ENCODE measurements at places on chromosomes 13 and 19. TPM values are rescaled to one million over a fixed set of nuclear protein-coding genes. Genes with fewer than 3 reads are reported as not detected.
A peak's percentile ranks its signal among the peaks of the same experiment; 100 is the strongest.

DNA sequence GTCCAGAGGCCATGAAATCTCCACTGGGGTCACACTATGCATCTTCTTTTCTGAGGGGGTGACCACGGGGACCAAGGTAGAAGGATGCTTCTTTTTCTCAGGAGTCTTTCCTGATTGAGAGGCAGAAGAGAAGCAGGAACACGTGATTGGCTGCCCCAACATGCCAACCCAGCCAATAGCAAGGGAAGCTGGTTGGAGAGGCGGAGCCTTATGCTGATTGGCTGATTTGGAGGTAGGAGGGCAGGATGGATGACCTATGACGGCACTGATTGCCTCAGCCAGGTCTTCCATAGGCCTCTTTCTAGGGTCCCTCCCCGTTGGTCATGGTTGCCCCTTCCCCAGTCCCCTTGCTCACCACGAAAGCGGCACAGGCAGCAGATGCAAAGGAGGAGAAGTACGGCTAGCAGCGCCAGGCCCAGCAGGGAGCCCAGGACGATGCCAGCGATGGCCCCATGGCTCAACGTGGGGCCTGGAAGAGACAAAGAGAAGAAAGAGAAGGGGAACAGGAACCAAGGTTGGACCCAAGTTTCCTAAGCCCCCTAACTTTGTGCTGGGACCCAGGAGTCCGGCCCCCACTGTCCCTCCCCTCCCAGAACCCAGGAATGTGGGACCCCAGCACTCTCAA is 8.0 kb downstream of the VSIG10L start:
- no peak for DNase-seq

- no peak for DNase-seq
These were observed 26.5 kb downstream of the CEACAM1 start for GRCh38 chr19:42501733-42502132.

Gene F2RL3
- total RNA-seq, result not detected

Gene PRR20B
- not detected for total RNA-seq

- no peak for DNase-seq
These were observed 172.6 kb upstream of the ATXN8OS start for GRCh38 chr13:69935043-69935442.

Gene FCAR
- not detected for total RNA-seq

Gene SSC5D
- 0.45 TPM for total RNA-seq

GRCh38 chr13:39682788-39683187 is 27.3 kb downstream of the COG6 start:
- no peak for DNase-seq

- no peak for DNase-seq
These were observed 249.5 kb upstream of the SLC10A2 start for GRCh38 chr13:103315711-103316110.

Gene CEACAM8
- total RNA-seq, result not detected

Gene GJB2
- 0.64 TPM for total RNA-seq

DNA sequence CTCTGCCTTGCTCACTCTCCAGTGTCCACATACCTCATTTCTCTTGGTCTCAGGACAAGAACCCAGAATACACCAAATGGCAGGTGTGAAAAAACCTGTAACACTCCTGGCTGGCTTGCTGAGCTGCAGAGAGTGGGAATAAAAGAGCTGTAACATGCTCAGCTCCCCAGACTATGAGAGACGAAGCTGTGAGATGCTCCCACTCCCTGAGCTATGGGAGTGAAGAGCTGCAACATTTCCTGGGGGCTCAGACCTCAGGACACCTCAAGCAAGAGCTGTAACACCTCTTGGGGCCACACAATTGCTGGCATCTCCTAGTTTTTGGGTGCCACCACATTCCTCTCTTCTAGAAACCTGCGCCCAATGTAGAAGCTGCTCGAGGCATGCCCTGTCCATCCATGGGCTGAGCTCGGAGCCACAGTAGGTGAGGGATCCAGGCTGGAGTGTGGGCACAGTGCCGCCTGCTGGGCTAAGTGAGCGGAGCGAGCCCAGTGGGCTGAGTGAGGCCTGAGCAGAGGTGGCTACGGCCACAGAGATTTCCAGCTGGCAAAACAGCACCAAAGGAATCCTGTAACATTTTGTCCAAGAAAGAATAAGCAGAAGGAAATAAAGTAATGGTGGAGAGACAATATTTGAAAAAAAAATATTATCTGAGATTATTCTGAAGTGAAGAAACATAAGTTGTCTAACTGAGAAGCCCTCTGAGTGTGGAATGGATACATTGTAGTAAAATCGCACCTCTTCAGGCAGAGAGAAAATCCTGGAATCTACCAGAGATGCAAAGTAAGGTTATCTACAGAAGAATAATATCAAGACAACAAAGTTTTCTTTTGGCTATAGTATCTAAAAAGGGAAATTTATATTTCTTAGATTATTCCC is 186.2 kb upstream of the PCDH9 start:
- DNase-seq, result peak; percentile 79

Gene ZNF616
- 10.7 TPM for total RNA-seq

DNA sequence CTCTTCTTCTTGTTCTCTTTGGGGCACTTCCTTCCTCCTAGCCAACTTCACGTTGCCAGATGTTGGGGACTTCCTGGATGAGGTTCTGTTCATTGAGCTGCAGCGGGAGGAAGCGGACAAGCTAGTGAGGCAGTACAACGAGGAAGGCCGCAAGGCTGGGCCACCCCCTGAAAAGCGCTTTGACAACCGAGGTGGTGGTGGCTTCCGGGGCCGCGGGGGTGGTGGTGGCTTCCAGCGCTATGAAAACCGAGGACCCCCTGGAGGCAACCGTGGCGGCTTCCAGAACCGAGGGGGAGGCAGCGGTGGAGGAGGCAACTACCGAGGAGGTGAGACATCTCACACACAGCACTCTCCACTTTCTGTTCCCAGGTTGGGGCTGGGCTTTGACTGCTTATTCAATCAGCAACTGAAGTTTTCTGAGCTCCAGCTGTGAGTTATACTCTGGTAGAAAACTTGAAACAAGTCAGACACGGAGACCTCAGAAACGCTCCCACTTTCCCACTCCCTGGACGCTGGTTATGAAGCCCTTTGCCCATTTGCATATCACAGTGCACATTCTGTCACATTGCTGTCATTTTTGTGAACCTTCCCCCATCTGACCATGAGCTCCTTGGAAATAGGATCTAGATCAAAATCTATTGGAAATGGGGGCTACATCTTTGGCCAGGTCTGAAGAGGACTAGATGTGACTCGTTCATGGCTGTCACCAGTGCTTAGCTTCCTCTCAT is 7.2 kb upstream of the CCDC97 start:
- no peak for DNase-seq

DNA sequence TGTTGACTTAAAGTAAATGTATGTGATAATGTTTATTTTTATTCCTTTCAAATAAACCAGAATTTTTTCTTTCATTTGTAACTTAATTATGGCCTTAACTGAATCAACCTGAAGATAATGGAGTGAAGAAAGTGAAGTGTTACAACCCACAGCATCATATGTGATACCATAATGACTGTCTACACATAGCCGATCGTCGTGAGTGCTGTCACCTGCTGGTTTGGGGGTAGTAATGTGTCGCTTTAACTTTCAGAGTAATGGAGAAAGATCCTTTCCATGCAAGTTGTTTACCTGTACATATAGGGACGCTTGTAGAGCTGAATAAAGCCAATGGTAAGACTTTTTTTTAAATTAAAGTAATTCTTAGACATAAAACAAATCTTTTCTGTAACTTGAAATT is 9.9 kb downstream of the CDC16 start:
- DNase-seq, result no peak

DNA sequence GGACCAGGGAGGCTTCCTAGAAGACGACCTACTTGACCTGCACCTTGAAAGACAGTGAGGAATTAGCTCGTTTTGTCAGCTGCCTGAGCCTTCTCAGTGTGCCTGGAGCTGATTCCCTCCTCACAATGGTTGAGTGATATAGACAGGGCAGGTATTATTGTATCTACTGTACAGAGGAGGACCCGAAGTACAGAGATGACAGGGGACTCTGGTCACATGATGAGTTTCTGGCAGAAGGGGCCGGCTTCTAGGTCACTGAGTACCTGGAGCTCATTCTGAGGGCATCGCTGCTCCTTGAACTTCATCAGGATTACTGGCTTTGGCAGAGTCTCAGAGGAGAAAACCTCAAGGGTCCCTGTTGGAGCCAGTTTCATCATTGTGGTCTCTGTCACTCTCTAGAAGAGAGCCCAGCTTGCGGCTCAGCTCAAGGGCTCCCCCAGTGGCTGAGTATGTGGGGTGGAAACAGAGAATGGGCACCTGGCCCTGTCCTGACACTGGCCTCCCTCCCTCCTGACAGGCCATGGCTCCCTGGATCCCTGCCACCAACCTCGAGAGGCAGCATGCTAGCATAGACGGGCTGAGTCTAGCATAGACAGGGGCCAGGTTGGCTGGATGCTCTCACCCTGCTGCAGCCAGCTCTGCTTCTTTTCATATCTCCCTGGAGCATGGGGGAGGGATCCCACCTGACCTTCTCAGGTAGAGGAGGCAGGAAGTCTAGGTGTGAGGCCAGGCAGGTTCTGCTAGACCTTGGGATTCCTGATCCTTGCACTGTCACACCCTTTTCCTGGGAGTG is 38.7 kb downstream of the NFIX start:
- peak; percentile 47 for DNase-seq

GRCh38 chr13:107852072-107852471 is 363.3 kb downstream of the LIG4 start:
- DNase-seq, result no peak

Gene COG3
- total RNA-seq, result 29.8 TPM

Gene ZNF154
- total RNA-seq, result 1.1 TPM

DNA sequence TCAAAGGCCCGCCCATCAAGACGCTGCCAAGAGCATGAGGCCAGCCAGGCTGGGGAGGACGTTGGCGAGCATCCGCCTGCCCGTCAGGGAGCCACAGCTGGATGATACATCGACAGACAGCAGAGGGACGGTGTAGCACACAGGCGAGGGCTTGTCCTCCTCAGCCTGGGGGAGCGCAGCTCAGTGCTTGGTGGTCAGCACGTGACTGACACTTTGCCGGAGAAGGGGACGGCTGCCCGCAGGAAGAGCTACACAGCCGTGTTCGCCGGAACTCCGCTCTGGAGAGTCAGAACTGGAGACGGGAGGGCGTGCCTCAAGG is 34.1 kb downstream of the CSNK1G2 start:
- DNase-seq, result no peak

GRCh38 chr13:34030782-34031181 is 212.8 kb downstream of the RFC3 start:
- peak; percentile 74 for DNase-seq

Gene LRRC4B
- total RNA-seq, result not detected

Gene GRIN2D
- total RNA-seq, result not detected

Gene NECTIN2
- 68.4 TPM for total RNA-seq

- no peak for DNase-seq
These were observed 6.7 kb upstream of the LRCH1 start for GRCh38 chr13:46546084-46546768.

DNA sequence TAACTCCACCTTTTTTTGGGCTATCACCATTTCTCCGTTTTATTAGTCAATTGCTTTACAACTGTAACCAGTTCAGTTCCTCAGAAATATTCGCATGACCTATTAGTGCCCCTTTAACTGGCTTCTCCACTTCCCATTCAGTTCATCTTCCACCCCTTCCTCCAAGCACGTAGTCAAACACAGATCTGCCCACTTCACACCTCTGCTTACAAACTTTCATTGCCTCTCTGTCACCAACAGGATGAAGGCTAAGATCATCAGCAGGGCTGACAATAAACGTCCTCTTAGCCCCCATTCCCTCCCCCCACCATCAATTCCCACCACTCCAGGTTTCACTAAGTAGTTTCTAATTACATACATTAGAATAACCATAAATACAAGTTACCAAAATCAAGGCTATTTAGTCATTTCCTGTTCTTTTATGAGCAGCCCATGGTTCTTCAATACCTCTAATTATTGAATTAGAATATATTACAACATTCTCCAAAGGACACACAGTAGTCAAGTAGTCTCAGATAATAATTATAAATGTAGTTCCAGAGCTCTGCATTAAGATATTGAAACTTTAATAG is 95.7 kb downstream of the SPRY2 start:
- no peak for DNase-seq

DNA sequence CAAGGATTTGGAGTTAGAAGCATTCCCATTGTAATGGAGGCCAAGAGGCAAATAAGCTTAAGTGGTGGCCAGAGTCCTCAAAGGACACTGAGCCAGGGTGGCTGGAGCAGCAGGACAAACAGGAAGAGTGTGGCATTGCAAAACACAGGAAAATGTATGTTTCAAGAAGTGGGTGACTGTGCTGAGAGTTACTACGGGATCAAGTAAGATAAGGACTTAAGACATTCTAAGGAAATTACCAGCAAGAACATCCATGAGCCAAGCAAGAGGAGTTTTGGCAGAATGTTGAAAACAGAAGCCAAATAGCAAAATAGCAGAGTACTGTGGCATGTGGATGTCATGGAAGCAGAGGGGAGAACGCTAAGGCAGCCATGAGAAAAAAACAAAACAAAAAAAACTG is 104.2 kb downstream of the RAP2A start:
- no peak for DNase-seq

Gene CA11
- total RNA-seq, result 0.83 TPM

Gene SBSN
- 0.77 TPM for total RNA-seq

DNA sequence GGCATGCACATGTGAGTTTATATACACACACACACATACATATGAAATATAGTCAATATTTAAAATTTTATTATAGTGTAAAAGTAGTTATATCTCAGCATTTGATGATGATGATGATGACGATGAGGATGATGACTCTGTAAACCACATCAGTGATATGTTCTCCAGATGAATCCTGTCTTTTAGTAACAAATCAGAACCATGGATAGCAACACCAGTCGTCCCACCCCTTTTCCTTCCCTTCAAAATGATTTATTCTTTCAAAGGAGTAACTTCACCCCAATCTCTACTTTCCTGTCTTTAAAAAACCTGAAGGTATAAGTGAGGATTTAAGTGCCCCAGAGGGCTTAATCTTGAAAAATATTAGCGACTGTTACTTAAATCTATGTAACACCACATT is 74.1 kb downstream of the DCLK1 start:
- peak; percentile 20 for DNase-seq

GRCh38 chr13:113781571-113781970 is 22.5 kb downstream of the TMEM255B start:
- no peak for DNase-seq

DNA sequence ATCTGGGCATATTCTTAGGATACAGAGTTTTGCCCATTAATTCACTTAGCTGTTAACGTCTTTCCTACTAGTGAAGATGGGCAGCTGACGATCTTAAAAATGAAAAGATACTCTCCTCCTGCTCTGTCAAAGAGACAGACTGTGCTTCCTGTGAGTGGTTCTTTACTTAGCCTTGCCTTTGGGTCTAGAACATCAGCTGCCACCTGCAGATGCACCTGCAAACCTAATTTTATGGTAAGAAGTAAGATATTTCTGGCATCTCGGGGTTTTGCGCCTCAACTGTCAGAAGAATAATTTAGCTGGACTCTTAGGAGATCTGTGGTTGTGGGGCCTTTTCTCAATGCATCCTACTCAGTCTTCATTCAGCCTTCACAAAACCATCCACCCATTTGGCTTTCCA is 36.2 kb downstream of the TRPC4 start:
- no peak for DNase-seq

Data from LHCN-M2 (cell line).